ENCODE measurements at places on chromosomes 2 and 18.
A peak's percentile ranks its signal among the peaks of the same experiment; 100 is the strongest.

DNA sequence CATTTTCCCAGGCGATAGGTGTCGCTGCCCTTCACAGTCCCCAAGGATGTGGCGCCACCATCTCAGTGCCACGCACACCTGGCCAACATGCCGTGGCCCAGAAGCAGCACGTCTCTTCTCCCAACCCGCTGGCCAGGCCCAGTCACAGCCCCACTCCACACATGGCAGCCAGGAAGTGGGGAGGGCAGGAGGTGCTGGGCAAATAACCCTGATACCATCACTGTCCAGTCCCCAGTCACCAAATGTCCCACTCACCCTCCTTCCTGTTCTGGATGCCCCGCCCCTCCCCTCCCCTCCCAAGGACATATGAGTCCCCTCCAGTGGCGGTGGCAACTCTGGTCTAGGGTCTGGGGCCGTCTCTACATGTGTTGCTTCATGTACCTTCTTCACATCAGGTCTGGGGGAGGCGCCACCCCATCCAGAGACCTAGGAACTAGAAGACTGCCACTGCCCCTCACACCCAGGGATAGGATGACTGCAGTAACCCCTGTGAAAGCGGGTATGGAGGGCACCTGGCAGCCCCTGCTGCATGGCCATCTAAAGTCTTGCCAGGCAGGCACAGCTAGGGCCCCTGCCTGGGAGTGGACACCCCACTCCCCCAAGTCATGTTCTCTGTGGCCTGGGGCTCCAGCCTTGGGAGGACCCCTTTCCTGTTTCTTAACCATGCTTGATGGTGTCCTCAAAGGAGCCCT, 7.3 kb upstream of the CAPN10 start:
- DNase-seq = no peak

- no peak for DNase-seq
These were observed 912.6 kb upstream of the FSHR start for GRCh38 chr2:50066873-50067272.

GRCh38 chr2:130823886-130824491, 12.7 kb upstream of the ARHGEF4 start:
- peak; percentile 53 for DNase-seq

DNA sequence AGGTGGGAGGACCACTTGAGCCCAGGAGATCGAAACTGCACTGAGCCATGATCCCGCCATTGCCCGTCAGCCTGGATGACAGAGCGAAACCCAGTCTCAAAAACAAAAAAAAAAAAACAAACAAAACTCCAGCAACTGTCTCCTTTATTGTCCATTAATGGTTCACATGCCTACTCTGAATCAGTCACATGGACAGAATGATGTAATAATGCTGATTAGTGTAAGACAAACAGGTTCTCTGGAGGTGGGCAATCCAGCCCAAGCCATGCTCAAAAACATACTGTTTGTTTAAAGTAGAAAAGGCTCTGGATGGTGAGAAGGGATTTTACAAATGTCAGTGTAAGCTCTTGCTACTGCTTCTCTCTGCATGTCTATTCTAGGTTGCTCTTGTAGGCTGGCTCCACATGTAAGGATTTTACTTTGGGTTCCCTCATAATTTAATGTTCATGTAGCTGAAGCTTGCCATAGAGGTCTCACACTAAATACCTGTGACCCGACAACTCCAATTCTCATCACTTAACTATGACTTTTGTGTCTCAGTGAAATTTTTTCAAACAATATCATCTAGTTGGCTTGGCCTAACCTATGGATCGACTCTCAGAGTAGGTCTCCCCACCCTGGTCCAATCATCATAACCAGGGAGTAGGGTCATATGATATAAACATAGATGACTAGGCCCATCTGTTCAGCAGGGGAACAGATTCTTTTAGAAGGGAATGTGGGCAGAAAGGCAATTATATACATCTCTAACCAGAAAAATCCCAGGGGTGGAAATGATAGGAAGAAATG, 83.9 kb upstream of the SLC39A10 start:
- DNase-seq = no peak

DNA sequence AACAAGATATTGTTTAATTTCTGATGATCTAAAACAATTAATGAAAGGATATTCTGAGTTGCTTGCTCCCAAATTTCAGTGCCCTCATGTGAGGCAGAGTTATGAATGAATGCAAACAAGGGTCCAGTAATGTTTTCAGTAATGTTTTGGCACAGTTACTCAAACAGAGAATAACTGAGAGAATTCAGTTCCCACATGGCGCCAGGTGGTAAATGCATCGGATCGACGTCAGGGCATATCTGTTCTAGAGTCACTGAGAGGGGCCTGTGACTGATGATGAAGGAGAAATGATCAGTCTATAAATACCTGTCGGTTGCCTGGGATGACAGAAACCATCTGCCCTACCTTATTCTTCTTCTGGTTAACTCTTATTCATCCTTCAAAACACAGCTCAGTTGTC, 81.4 kb downstream of the KCNS3 start:
- no peak for DNase-seq

- DNase-seq = peak; percentile 49
These were observed 334.5 kb downstream of the SMAD2 start for GRCh38 chr18:47595831-47596501.

GRCh38 chr2:121052023-121052422, 233.0 kb downstream of the TFCP2L1 start:
- no peak for DNase-seq

DNA sequence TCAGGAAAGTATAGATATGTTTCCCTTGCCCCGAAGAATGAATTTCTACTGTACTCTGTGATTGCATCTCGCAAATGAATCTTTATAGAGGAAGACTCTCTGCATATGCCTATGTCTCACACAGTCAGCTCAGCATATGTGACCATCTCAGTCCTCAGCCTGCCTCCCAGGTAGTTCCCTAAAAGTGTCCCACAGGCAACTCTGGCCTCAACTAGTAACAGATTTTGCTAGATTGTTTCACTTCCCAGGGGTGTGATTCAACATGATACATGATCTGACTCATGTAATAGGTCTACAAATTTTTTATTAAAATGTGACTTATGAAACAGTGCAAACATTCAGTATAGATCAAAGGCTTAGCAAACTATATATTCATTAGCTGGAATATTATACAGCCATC, 296.6 kb upstream of the CRIM1 start:
- DNase-seq = no peak

DNA sequence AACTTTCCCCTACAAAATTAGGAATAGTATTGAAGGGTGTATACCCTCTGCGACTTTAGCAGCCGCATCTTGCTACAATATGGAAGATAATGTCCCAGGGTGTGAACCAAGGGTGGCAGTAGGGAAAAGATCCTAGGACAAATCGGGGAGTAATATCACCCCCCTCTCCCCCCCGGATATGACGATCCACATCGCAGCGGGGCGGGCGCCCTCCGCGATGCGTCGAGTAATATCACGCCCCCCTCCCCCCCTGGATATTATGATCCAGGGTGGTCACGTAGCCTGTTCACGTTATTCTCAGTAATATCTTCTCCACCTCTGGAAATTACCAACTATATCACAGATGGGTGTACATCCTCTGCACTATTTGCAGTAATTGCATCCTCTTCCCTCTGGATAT, 82.9 kb downstream of the DAPL1 start:
- DNase-seq = no peak

DNA sequence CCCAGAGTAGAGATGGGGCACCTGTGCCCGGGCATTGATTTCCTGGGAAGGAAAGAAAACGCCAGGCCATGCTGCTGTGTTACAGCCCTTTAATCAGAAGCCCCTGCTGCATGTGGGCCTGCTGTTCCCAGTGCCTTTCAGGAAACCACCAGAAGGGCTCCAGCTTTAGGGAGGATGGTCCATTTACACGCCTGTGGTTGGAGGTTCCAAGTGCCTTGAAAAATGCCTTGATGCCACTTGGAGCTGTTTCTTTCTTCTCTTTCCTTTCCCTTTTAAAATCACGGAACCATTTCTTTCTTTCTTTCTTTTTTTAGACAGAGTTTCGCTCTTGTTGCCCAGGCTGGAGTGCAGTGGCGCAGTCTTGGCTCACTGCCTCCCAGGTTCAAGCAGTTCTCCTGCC, 60.5 kb downstream of the AGAP1 start:
- no peak for DNase-seq

Measured in activated CD4-positive, alpha-beta T cell treated with anti-CD3 and anti-CD28 coated beads for 36 hours (primary cell).